ENCODE measurements at places on chromosomes 7 and 10. TPM values are rescaled to one million over a fixed set of nuclear protein-coding genes. Genes with fewer than 3 reads are reported as not detected.

IFIT5 gene
- total RNA-seq = 27.5 TPM

ASB10 gene
- total RNA-seq = not detected

ACBD5 gene
- total RNA-seq = 20.7 TPM

CYP26A1 gene
- not detected for total RNA-seq

FLNC gene
- 462 TPM for total RNA-seq

FAM131B gene
- 3.9 TPM for total RNA-seq

CPXM2 gene
- 43.8 TPM for total RNA-seq

Data from smooth muscle cell of trachea (primary cell).